ENCODE measurements at places on chromosomes 1 and 21. TPM values are rescaled to one million over a fixed set of nuclear protein-coding genes. Genes with fewer than 3 reads are reported as not detected.

The LRIG2 gene
- 14.5 TPM for total RNA-seq

The PTBP2 gene
- 26.1 TPM for total RNA-seq

DNA sequence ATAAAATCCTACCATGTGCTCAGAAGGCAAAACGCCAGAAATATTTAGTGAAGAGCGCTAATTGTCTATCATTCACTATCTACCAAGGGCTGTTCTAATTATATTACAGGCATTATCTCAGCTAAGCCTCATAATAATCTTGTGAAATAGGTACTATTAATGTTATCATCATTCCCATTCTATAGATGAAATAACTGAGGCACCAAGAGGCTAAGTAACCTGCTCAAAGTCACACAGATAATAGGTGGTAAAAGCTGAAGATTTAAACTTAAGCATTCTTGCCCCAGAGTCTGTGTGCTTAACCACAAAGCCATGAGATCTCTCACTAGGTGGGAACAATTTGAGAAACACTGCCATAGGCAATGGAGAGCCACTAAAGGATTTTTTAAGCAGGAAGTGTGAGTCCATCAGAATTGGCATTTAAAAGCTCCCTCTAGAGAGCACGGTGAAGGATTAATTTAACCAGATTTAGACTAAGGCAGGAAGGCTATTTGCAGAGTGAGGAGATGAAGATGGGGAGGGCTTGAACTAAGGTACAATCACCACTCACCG, 1.7 kb upstream of the SMAP2 start:
- no peak for DNase-seq

DNA sequence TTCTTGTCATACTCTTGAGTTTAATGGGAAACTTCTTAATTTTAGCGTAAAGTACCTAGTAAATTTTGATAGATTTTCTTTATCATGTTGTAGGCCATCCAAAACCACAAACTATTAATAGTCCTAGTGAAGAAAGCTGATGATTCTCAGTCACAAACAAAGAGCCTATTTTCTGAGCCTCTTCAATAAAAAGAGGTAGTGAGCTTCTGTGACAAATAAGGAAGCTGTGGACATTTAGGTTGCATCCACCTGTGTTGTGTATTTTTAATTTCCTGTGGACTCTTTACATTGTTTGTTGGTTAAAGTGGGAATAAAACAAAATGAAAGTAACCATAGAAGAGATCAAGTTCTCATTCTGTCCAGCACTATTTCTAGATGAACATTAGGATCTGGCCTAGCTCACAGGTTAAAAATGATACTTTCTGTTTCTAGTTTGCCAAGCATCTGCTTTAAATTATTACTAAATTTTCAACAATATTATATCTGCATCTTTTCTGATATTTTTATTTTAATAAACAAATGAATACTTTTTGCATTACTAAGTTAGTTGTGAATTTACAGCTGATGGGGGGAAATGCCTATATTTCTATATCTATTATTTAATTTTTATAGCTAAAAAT, 702.2 kb upstream of the ADGRL4 start:
- DNase-seq, result no peak

DNA sequence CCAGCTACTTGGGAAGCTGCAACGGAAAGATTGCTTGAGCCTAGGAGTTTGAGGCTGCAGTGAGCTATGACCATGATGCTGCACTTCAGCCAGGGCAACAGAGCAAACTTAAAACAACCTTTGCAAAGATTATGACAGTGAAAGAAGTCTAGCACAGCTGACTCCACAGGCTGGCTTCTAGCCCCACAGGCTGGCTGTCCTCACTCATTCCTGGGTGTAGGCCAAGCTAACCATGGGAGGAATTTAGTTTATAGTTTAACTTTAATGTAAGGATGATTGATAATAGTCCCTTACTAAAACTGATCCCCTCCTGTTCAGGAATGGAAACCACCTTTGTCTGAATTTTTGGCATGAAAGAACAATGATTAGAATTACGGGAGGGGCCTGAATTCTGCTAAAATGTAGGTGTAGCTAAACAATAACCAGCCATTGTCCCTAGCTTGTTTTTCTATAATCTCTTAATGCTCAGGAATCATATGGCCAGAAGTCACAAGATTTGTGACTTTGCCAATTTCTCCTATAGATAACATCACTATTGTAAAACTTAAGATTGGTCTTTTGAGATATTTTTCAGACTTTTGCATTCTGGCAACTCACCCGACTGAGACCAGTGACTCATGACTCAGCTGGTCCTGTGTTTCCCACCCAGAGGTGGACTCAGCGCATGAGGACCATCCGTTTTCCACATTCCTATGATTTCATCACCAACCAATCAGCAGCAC, 28.1 kb upstream of the SGIP1 start:
- DNase-seq, result no peak

DNA sequence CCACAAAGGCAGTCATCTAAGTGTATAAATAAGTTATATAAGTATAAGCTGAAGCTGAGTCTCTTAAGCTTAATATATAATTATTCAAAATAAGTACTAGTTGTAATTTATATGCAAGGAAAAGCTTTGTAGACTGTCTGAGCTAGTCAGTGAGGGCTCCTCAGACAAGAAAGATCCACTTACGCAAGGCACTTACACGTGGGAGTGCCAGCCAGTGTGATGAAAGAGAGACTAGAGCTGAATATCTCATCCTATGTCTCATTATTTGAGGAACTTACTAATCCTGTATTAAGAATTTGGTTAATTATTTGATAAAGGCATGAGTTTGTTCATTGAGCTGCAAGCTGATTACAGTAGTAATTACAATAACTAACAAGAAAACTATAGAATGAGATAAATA, 146.9 kb downstream of the PDE4B start:
- no peak for DNase-seq

- DNase-seq, result no peak
Measured at GRCh38 chr1:154840269-154841176, 29.6 kb downstream of the KCNN3 start.

DNA sequence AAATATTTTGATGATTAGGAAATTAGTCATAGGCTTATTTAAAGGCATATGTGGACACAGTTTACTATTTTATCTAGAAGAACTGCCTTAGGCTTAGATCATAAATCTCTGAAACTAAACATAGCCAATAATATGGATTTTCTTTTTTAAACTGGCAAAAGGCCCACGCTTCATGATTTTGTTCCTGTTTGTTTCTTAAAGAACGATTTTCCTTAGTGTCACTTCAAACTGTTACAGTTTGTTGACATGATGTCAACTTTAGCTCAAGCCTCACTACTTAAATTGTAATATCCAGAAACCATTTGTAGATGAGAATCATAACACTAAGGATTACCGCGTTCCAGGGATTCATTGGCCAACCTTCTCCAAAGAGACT, 322.6 kb downstream of the HHIPL2 start:
- DNase-seq, result no peak

The CCNL2 gene
- total RNA-seq, result 262 TPM

GRCh38 chr21:16678429-16679160, 834.2 kb upstream of the CXADR start:
- DNase-seq, result no peak

- no peak for DNase-seq
Measured at GRCh38 chr1:187006896-187007295, 178.1 kb downstream of the PLA2G4A start.

GRCh38 chr1:38476111-38476849, 383.3 kb downstream of the RRAGC start:
- DNase-seq, result peak; percentile 73

The ZFP69 gene
- 4.9 TPM for total RNA-seq

The AK5 gene
- 31.5 TPM for total RNA-seq

Data from osteocyte (in vitro differentiated cells).